ENCODE measurements at places on chromosomes 12 and 14.

DNA sequence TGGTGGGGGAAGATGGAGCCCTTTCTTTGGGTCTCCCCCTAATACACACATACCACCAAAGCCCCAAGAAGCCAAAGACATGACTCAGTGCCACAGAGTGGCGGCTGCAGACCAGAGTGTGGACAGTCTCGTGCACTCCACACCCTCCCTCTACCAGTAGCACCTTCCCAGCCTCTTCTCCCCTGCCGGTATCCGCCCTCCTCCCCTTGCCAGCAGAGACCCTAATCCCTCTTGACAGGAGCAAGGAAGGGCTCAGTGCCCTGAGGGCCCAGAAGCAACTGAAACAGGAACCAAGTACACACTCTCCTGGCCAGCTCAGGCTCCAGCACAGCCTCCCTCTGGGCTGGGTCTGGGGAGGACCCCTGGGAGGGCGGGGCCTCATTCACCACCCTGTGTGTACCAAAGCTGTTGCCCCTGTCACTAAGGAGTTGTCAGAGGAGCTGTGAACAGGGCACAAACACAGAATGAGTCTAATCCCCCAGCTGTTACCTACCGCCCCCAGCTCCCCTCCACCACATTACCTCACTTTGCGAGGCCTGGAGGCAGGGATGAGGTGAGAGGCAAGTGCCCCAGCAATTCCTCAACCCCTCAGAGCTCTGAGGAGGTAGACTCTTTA lies 8.2 kb downstream of the SPRYD3 start:
- peak; percentile 64 for DNase-seq

GRCh38 chr14:57847096-57847495 lies 18.8 kb downstream of the SLC35F4 start:
- no peak for DNase-seq

- DNase-seq, result no peak
These were observed 377.4 kb downstream of the BCL11B start for GRCh38 chr14:98894600-98894999.

GRCh38 chr14:51715742-51716141 lies 64.0 kb downstream of the FRMD6 start:
- no peak for DNase-seq

DNA sequence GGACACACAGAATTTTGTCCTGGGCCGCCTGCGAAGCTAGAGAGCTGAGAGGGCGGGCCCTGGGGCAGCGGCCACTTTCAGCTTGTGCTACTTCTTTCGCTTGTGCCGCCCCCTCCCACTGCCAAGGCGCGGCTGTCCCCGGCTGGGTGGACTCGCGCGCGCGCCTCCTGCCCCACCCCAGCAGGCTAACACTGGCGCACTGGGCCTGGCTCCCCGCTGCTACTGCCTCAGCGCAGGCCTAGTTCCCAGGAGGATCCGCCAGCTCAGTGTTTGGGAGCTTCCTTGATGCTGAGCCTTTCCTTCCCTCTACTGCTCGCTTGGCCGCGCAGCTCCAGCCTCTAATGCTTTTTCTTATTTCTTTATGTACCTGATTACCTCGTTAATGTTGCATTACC lies 27.4 kb upstream of the METAP2 start:
- DNase-seq, result no peak

DNA sequence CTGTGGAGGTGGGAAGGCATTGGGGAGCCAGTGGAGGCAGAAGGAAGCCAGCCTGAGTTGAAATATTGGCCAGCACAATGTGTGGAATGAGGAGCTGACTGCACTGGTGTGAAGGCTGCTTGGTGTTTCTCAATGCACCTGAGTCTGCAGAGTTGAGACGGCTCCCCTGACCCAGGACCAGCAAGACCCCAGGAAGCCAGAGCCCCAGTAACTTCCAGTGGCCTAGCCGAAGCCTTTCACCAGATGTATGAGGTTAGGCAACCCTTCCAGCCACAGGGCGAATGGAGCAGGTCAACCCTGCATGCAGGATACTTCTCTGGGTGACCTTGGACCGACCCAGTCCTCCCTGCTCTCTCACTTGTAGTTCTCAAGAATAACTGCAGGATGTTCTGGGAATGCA lies 12.9 kb upstream of the KRT73 start:
- no peak for DNase-seq

GRCh38 chr12:130212384-130212989 lies 50.2 kb downstream of the FZD10 start:
- DNase-seq, result no peak

DNA sequence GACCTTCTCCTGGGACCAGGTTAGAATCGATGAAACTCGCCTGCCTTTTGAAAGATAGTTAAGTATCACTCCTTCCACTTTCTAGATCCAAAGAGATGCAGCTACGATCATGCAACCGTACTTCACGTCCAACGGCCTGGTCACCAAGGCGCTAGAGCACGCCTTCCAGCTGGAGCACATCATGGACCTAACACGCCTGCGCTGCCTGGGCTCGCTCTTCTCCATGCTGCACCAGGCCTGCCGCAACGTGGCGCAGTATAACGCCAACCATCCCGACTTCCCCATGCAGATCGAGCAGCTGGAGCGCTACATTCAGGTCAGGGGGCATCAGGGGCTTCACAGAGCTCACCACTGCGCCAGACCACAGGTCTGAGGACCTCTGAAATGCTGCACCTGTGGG lies 51.4 kb downstream of the DYNC1H1 start:
- no peak for DNase-seq

DNA sequence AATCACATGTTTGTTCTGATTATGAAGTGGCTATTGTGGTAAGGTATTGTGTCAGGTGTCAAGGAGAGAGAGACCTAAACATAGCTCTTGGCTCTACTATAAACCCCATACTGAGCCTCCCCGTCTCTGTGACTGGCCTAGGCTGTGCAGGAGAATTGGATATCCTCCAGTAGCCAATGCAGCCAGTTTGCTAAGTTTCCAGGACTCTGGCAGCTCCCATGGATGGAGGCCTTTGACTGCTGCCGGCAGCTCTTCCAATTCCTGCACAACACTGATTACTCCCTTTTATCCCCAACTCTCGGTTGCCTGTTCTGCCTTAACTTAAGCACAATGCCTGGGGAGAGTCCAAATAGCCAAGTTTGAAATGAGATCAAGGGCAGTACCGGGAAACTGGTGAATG lies 59.3 kb downstream of the ABCC9 start:
- no peak for DNase-seq

DNA sequence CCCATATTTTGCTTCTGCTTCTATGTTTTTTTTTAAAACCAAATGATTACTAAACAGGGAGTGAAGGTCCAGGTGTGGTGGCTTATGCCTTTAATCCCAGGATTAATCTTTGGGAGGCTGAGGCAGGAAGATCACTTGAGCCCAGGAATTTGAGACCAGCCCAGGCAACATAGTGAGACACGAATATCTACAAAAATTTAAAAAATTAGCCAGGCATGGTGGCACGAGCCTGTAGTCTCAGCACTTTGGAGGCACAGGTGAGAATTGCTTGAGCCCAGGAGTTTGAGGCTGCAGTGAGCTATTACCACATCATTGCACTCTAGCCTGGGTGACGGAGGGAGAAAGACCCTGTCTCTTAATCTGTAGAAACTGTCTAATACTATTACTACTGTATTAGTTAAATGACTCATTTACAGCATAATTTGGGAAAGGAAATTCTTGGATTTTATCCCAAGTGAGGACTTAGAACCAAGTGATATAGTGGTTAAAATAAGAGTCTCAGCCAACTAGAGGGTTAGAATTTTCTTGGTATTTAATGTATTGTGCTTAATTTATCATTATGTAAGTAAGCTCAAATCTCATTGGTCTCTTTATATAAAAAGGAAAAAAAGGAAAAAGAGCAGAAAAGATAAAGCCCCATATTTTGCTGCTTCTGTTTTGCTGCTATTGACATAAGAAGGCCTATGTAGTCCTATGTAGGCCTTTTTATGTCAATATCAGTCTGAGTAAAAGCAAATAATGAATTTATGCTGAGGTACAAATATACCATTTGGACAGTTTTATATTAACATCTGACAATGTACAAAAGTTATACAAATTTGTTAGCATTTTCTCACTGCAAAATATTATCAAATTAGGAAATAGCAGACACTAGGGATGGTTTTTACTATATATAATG lies 163.4 kb downstream of the RAD51B start:
- DNase-seq, result no peak

DNA sequence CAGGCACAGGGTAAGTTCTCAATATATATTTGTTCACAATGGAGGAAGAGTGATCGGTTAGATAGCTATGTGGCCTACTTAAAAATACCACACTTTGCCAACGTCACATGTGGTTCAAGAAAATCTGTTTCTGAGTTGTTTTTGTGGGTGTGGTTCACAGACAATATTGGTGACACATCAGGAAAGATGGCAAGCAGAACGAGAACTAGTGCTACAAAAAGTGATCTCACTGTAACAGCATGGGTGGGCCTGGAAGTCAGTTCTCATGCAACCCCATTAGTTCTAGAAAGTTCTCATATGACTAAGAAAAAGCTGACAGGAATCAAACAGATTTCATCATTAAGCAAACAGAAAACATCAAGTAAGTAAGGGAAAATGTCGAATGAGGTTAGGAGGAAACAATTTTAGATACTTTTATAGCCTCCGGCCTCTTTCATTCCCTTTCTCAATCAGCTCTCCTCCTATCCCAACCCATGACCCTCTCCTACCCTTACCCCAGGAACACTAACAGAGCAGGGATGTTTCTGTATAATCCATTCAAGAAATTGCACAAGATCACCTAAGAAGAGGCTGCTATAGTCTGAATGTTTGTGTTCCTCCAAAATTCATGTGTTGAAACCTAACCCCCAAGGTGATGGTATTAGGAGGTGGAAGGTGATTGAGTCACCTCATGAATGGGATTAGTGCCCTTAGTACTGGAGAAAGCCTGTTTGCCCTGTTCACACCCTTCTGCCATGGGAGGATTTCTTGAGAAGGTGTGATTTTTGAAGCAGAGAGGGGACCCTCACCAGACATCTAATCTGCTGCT lies 15.5 kb upstream of the NTN4 start:
- DNase-seq, result peak; percentile 97

DNA sequence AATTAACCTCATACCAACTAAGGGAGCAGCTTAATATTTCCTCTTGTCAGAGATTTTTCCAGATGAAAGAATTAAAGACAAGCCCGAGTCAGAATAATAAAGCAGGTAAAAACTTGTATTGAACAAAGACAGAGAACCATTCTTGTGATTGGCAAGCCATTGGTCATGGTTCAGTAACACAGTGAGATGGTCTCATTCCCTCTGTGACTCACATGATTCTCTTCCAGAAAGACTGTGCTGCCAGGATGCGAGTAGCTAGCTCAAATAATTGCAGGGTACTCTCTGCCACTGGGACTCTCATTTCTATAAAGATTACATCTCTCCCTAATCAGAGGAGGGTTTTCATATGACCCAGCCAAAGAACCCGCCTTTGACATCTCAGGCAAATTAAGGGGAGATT lies 179.4 kb downstream of the PHLDA1 start:
- DNase-seq, result peak; percentile 39

GRCh38 chr14:29618323-29619067 lies 309.2 kb downstream of the PRKD1 start:
- no peak for DNase-seq

DNA sequence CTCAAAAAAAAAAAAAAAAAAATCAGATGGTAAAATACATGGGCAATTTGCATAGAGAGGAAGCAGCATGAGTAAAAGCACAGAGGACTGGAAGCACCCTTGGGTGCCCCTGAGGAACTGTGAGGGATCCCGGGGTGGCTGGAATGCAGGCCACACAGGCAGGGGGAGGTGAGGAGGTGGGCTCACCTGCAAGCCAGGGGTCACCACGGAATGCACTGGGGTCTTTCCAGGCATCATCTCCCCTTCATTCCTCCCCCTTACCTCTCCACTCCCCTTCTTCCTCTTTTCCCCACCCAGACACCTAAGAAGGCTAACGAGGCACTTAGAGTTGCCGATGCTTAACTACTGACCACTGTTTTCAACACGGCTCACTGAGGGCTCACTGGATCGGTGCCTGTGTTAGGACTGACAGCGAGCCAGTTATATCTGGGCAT lies 14.4 kb upstream of the HIP1R start:
- no peak for DNase-seq

- peak; percentile 7 for DNase-seq
These were observed 43.3 kb downstream of the GALNT9 start for GRCh38 chr12:132285991-132286681.

DNA sequence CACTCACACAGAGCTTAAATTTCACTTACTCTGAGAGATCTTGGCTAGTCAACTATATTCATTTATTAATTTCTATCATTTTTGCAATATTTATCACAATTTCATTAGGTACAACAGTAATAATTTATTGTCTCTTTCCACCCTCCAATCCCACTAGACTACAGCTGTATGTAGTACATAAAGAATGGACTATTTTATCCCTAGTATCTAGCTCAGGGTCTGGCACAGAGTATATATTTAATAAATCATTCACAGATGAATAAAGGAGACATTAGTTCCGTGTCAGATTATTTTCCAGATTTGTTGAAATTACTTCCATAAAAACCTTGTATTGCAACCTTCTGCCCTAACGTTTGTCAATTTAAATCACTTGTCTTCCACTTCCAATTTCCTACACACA lies 1781.1 kb upstream of the SEL1L start:
- no peak for DNase-seq

DNA sequence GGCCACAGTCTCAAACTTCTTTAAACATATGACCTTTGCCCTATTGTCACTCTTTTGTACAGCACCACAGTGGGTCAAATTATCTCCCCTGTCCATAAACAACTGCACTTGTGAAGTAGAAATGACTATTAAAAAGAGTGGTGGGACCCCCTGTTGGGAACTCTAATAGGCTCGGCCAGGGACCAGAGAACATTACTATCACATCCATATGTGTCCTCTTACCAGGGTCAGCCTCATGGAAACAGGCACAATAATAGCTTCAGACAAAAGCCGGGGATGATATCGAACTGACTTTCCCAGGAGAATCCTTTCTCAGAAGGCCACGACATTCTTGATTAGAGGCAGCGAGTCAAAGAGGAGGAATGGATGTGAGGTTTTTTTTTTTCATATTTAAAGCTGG lies 96.6 kb downstream of the NKX2-1 start:
- DNase-seq, result no peak

DNA sequence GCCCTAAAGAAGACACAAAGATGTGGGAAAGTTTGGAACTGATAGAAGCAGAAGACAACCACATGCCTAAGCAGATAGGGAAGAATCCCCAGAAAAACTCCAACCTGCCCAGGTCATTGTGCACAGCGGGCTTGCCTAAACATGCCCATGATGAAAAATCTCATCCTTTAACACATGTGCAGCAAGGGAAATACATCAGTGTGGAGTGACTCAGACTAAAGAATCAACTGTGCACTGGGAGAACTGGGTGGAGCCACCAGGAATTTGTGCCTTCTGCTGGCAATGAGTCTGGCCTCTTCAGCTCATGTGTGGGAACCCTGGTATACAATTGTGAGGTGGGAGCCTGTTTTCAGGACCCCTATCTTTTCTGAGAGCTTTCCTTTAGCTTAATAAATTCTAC lies 398.5 kb downstream of the FSCB start:
- no peak for DNase-seq

GRCh38 chr12:54740882-54741281 lies 92.7 kb upstream of the DCD start:
- DNase-seq, result no peak

DNA sequence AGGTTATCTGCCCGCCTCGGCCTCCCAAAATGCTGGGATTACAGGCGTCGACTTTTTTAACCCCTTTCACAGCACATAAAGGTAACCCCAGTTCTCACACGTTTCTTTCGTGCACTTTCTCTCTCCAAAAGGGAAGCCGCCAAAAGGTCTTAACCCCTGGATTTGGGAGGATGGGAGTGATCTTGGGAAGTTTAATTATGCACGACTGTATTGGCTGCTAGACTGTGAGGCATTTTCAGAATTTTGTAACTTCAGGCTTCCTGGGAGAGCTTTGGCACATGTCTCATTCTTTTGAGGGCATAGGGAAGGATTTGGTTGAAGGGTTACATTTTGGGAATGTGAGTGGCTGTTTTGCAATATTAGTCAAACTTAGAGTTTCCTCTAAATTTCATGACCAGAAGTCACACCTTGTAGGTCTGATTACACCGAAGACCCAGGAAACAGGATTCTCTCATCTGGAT lies 1.4 kb upstream of the SMARCC2 start:
- DNase-seq, result no peak
